Left hindlimb (tissue), 1 donor: ENCODE measurements at places on chromosomes 13 and 19.

DNA sequence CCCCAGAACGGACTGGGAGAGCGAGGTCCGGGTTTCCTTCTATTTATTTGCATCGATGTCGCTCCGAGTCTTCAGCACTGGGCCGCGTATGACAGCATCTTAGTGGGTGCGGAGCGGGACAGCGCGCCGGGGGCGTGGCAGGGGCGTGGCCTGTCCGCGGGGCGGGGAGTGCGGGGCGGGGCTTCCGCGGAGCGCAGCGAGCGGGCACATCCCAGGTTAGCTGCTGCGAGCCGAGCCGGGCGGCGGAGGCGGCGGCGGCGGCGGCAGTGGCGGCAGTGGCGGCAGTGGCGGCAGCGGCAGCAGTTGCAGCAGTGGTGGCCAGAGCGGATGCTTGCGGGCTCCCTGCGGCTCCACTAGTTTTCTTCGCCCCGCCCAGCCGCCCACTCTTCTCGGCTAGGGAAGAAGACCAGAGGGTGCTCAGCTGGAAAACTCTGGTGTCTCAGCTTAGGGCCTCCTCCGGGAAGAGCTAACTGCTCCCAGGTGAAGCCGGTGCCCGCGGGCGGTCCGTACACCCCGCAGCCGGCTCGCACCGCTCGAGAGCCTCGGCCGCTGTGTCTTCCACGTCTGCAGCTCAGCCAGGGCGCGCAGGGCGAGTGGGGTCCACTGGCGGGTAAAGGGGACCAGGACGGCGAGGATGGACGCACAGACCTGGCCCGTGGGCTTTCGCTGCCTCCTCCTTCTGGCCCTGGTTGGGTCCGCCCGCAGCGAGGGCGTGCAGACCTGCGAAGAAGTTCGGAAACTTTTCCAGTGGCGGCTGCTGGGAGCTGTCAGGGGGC is at the start of gene GPC5:
GPC5 (plus strand) TSS at position 209 of the 776 bp plus-strand sequence.
- peak; percentile 86 for DNase-seq

- no peak for DNase-seq
Measured at GRCh38 chr13:53012707-53013106, 15.9 kb upstream of the OLFM4 start.

DNA sequence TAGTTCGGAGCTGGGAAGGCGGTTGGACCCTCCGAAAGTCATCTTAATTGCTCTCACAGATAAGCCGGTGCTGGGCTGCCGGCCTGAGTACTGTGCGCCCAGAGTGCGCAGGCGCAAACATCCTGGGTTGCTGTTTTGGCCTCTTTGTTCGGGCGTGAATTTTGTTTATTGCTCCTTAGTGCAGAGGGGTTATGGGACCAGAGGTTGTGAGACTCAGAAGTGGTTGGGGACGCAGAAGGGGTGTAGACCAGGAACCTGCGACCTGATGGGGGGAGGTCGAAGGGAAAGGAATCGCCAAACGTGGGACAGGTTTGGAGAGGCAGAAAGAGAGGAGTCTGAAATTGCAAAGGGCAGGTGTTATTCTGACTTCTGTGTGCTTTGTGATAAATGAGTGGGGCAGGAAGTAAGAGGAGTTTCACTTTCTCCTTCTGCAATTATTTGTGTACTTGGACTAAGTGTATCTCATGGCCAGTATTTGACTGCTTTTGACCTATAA is 607 bp upstream of the ZNF566 start:
- no peak for DNase-seq

- peak; percentile 84 for DNase-seq
Measured at GRCh38 chr19:1243768-1244692, 2.5 kb downstream of the ATP5F1D start.

GRCh38 chr13:105445796-105446195 is 1089.7 kb downstream of the EFNB2 start:
- DNase-seq = no peak
